ENCODE measurements at places on chromosomes 5 and 9.

DNA sequence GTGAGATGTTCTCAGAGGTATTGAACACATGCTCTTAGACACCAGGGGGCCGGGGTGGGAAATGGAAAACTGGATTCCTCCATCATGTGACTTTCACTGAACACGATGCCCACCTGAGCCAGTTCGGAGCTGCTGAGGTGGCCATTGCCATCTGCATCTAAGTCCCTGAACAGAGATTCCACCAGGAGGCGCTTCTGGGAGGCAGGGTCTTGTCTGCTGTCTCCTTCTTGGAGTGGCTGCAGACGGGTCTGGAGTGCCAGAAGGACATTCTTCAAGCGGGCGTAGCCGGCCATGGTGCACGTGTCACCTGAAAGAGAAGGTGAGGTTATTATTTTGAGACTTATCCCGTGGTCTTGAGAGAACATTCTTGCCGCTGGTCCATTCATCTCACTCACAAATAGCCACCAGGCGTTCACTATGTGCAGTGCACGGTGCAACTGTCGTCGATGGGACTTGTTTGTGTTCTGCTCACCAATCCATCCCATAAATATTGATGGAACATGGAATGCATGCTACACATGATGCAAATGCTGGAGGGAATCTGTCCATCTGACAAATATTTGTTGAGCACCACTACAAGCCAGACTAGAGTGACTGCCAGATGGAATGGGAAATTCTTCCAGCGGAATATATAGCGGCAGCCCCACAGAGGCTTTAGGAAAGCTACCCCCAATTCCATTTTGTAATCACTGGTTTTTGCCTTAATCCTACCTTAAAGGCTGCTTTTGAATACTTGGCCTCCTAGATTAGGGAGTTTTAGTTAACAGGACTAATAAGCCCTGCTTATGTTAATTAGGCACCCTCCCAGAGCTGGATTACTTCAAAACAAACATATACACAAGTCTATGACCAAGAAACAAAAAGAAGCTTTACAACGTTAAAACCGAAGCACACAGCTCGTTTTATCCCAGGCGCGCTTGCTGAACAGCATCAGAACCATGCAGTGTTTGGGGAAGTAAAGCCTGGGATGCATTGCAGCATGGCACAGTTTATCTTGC lies 264.8 kb downstream of the HSPA4 start:
- DNase-seq: no peak

- no peak for DNase-seq
Measured at GRCh38 chr9:125493881-125494652, 212.9 kb downstream of the MAPKAP1 start.

DNA sequence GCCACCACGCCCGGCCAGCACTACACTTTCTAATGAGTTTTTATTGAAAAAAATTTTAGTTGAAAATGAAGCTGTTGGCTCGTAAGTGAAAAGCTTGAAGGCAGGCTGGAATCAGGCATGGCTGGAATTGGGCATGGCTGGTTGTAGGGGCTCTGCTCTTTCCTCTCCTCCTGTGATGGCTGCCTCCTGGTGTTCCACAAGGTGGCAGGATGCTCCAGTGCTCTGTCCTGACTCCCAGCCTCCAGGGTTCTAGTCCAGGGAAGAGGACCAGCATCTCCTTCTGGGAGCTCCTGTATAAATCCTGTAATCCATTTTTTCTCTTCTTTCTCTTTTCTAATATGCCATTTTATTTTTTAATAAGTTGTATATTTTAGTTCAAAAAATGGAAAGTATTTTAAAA lies 57.2 kb upstream of the DHFR start:
- no peak for DNase-seq

GRCh38 chr5:116681334-116682013 lies 106.9 kb upstream of the SEMA6A start:
- DNase-seq: no peak

Data from stimulated activated CD8-positive, alpha-beta memory T cell treated with anti-CD3 and anti-CD28 coated beads, Interleukin-4, amount 100 ng/mL, for 4 hours (primary cell).